Left hindlimb (tissue), 1 donor: ENCODE measurements at places on chromosomes 4 and X.

DNA sequence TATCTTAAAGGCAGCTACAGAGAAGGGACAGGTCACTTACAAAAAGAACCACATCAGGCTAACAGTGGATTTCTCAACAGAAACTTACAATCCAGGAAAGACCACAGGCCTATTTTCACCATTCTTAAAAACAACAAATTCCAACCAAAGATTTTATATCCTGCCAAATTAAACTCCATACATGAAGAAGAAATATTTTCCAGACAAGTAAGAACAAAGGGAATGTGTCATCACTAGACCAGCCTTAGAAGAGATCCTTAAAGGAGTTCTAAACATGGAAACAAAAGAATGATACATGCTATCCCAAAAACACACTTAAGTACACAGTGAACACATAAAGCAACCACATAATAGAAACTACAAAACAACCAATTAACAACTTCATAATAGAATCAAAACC is 105.6 kb downstream of the ANXA10 start:
- DNase-seq, result no peak

- DNase-seq, result no peak
These were observed 435.5 kb downstream of the GABRG1 start for GRCh38 chr4:45688341-45688740.

GRCh38 chr4:67660418-67660817 is 40.5 kb downstream of the UBA6 start:
- no peak for DNase-seq

GRCh38 chr4:8350841-8351461 is 81.4 kb downstream of the HTRA3 start:
- DNase-seq, result no peak

- DNase-seq, result no peak
These were observed 50.4 kb downstream of the PDK3 start for GRCh38 chrX:24515447-24515846.

- DNase-seq, result no peak
These were observed 98.3 kb upstream of the MAML3 start for GRCh38 chr4:140252141-140252741.

DNA sequence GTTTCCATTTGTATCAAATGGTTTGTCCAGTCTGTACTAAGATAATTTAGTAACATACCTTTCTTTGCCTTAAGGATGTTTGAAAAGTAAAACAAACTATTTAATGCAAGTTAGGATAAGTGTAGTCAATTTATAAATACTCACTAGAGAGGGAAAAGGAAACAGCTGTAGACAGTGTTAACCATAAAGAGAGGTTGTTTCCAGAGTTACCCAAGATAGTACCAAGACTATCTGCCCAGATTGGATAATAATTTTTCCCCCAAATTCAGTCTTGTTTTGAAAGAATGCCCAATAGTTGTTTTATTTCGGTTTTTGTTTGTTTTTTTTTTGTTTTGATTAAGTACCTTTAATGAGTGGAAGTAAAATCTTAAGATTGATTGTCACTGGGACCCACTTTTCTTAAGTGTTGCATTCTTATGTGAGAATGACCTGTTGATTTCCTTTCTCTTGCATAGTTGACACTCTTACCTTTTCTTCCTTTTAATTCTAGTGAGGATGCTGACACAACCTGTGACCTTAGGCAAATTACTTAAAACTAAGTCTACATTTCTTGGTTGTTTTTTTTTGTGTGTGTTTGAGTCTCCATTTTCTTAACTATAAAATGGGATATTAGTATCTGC is 12.8 kb downstream of the AFF1 start:
- DNase-seq, result no peak
